ENCODE measurements at places on chromosomes 16 and 17. TPM values are rescaled to one million over a fixed set of nuclear protein-coding genes. Genes with fewer than 3 reads are reported as not detected.

Gene TMEM235
- total RNA-seq = not detected

Gene CCDC40
- 5.9 TPM for total RNA-seq

Gene ECI1
- 49.5 TPM for total RNA-seq

Gene ARHGAP23
- total RNA-seq = 16.4 TPM

GRCh38 chr17:8147141-8147804 lies 4.9 kb downstream of the PER1 start:
- no peak for DNase-seq

DNA sequence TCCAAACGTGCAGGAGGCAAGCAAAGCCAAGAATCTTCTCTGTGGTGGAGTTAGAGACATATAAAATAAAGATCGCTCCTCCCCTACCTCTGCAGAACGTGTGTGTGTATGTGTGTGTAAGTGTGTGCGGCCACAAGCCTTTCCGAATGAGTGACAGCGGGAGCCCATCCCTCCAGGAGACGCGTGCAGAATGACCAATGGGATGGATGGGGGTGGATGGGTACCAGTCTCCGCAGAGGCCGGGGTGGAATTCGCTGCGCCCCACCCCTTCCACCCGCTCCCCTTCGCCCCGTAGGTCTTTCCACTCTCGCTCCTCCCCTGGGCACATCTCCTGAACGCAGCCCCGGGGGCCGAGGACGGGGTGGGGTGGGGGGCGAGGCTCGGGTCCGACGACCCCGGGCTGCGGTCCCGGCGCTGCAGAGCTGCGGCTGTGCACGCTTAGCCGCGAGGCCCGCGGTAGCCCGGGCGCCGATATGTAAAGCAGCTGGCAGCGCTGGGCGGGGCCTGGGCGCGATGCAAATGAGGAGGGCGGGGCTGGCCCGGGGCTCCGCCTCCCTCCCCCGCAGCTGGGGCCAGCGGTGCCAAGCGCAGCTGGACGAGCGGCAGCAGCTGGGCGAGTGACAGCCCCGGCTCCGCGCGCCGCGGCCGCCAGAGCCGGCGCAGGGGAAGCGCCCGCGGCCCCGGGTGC lies at the start of gene PRKCB:
Gene PRKCB, plus strand, starts transcription at position 594 of the 688 bp plus-strand sequence.
- peak; percentile 64 for DNase-seq

DNA sequence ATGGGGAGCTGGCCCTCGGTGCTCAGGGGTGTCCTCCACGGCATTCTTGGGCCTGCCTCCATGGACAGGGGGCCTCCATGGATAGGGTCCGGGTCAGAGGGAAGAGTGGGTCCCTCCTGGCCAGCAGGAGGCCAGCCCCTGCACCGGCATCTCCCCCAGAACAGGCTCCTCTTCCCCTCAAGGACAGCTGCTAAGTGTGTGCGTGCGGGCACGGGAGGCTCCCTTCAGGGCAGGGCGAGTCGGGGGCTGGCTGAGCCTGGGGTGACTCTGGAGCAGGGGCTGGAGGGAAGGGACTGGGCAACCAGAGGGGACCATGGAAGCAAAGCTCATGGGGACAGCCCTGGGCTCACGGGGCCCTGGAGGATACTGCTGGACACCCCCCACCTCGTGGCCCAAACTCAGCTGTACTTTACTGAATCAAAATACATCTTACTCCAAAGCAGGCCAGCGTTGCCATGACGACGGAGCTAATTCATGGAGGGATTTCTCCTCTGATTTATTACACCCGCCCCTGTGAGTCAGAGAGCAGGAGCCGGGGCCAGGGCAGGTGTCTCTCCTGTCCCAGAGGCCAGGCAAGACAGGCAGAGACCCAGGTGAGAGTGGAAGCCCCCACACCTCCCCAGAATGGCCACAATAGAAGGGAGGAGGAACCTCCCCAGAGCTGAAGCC lies 2.1 kb downstream of the CASKIN1 start:
- peak; percentile 50 for DNase-seq

Measured in adrenal gland (tissue), 19 donors.